ENCODE measurements at places on chromosomes 2 and 18. TPM values are rescaled to one million over a fixed set of nuclear protein-coding genes. Genes with fewer than 3 reads are reported as not detected.

The C18orf54 gene
- total RNA-seq: 10.6 TPM

- no peaks in the 10 kb centered on the region for H3K27me3 ChIP-seq
- H3K27ac ChIP-seq: no peak overlapping the region
- H3K4me1 ChIP-seq: no peaks in the 10 kb centered on the region
- no peak overlapping the region for H3K4me3 ChIP-seq
Measured at GRCh38 chr2:47321006-47321405, 82.0 kb upstream of the MSH2 start.

The NEMP2 gene
- total RNA-seq: 17.5 TPM

The RNF125 gene
- 42.8 TPM for total RNA-seq

The ERICH2 gene
- total RNA-seq: not detected

The LCT gene
- 0.48 TPM for total RNA-seq

- no peak overlapping the region for H3K27ac ChIP-seq
- DNase-seq: no peak
- H3K4me3 ChIP-seq: no peak overlapping the region
- H3K27me3 ChIP-seq: no peaks in the 10 kb centered on the region
- H3K4me1 ChIP-seq: no peaks in the 10 kb centered on the region
Measured at GRCh38 chr2:202122980-202123720, 50.1 kb downstream of the KIAA2012 start.

DNA sequence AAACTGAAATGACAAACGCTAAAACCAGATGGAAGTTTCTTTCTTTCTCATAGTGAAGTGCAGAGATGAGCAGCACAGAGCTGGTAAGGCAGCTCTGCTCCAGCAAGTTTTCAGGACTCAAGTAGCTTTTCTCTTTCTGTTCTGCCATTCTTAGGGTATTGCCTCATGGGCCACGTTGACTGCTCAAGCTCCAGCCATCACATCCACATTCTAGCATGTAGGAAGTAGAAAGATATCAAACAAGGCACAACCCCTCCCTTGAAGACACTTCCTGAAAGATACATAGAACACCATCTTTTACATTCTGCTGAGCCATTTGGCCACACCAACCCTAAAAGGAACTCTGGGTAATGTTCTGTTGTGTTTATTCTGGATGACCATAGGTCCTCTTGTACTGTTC is 48.5 kb upstream of the GLI2 start:
- no peaks in the 10 kb centered on the region for H3K27me3 ChIP-seq
- H3K36me3 ChIP-seq: no peaks in the 10 kb centered on the region
- H3K4me3 ChIP-seq: no peak overlapping the region
- no peak for DNase-seq
- H3K27ac ChIP-seq: no peak overlapping the region

- no peak overlapping the region for H3K27ac ChIP-seq
- no peak for DNase-seq
Measured at GRCh38 chr2:20823917-20824316, 1.0 kb upstream of the LDAH start.

The NOSTRIN gene
- not detected for total RNA-seq

DNA sequence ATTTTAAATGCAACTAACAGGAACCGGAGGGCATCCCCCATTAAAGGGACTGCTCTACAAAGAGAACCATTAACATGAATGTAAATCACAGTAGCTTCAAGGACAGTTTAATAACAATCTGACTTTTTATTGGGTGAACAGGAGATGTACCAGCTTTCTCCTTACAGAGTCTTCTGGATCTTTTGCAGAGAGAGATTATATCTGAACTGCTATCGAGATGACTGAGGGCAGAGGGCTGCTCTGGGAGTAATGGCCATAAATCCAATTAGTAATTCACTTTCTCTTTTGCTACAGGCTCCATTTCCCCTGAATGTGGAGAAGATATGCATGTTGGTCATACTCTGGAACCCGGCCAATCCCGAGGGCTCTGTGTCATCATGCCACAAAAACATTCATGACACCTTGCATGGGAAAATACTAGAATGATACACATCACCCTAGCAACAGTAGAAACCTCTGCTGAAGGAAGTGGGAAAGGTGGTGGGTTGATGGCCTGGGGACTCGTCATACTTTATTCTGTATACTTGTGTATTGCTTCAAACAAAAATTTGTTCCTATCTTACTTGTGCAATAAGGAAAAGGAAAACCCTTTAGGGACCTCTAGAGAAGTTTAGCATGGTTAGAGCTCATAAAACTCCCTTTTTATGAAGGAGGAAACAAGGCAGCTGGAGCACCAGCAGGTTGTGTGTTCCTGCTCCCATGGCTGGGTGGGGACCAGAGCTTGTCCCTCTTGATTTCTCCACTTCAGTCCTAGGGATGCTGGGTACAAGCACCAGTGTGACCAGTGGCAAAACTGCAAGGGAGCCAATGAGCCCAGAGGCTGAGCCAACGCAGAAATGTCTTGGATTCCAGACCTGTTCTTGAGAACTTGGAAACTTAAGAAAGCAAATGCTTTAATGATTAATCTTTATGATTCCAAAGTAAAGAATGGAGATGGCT is 26.0 kb downstream of the CTAGE1 start:
- H3K27me3 ChIP-seq: no peaks in the 10 kb centered on the region
- peaks cover 16% of the 10 kb centered on the region for H3K4me1 ChIP-seq
- H3K36me3 ChIP-seq: no peaks in the 10 kb centered on the region
- H3K27ac ChIP-seq: no peak overlapping the region
- no peak overlapping the region for H3K4me3 ChIP-seq
- DNase-seq: peak; percentile 45

DNA sequence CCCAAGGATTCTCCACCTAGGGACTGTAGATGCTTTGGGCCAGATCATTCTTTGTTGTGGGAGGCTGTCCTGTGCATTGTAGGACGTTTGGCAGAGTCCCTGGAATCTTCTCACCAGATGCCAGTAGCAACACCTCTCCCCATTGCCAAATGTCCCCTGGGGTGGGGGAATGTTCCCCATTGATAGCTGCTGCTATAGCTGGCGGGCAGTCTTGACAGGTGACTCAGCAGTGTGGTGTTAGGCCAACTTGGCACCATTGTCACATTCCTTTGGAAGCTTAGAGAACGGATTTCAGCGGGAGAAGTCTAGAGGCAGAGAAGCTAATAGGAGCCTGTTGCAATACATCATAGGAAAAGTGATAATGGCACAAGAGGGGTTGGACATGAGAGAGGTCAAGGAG is 495.7 kb upstream of the SMIM21 start:
- H3K27me3 ChIP-seq: no peaks in the 10 kb centered on the region
- no peaks in the 10 kb centered on the region for H3K4me1 ChIP-seq
- no peak overlapping the region for H3K27ac ChIP-seq
- H3K36me3 ChIP-seq: no peaks in the 10 kb centered on the region
- no peak for DNase-seq
- H3K4me3 ChIP-seq: no peak overlapping the region

DNA sequence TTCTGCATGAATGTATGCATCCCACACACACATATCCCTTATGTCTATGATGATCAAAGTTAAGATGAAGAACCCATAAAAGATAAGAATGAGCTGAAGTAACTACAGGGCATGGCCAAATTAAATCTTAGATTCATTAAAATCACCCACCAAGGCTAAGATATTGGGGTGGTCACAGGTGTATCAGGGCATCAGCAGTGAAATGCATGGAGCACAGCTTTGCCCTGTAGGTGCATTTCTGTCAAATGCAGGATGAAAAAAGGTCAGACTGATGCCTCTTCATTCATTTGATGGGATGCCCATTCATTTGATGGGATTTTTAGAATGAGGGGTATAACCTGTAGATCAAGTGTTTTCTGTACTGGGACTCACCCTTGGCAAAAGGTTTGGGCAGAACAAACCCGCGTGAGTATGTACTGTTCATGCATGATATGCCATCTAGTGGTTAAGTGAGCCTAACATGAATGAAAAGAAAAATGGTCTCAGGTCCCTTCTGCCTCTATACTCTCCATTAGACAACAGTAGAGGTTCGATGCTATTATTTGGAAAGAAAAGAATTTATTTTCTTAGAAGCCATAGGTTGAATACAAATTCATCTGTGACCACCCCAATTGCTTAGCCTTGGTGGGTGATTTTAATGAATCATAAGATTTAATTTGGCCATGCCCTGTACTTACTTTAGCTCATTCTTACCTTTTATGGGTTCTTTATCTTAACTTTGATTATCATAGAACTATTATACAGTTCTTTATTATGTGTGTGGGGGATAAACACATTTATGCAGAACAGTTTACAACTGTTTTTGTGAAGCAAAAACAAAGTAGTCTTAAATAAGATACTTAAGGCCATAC is 43.2 kb upstream of the NOSTRIN start:
- no peak overlapping the region for H3K27ac ChIP-seq
- no peaks in the 10 kb centered on the region for H3K36me3 ChIP-seq
- peaks cover 45% of the 10 kb centered on the region for H3K4me1 ChIP-seq

The SLC19A3 gene
- not detected for total RNA-seq

The CENPO gene
- 51.7 TPM for total RNA-seq

DNA sequence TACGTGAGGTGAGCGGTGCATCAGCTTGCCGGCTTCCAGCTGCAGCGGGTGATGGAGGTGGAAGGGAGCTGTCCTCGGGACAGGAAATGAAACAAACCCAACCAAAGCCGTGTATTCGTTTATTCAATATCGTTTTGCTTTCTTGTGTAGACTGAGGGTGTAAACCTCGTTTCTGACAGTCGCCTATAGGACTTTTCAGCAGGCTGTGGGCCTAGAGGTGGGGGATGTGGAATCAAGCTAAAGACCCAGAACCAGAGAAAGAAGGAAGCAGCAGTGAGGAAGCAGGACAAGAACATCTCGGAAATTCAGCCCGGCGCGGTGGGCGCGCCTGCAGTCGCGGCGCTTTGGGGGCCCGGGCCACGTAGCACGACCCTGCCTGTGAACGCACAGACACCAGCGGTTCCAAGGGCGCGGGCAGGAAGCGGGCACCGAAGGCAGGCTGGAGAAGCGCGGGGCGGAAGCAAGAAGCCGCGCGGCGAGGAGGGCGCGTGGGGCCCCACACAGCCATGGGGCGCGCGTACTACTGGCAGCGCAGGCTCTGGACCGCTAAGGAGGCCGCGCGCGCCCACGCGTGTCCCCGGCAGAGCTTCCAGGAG is 755 bp upstream of the ATP9B start:
- no peaks in the 10 kb centered on the region for H3K36me3 ChIP-seq
- H3K27ac ChIP-seq: peak overlapping the region; percentile 91
- H3K4me3 ChIP-seq: peak overlapping the region; percentile 66
- H3K27me3 ChIP-seq: no peaks in the 10 kb centered on the region
- peaks cover 25% of the 10 kb centered on the region for H3K4me1 ChIP-seq
- no peak for DNase-seq

- no peaks in the 10 kb centered on the region for H3K4me1 ChIP-seq
- H3K4me3 ChIP-seq: no peak overlapping the region
- no peak overlapping the region for H3K27ac ChIP-seq
Measured at GRCh38 chr2:25387876-25388449, 46.2 kb upstream of the DNMT3A start.

Data from CD8-positive, alpha-beta memory T cell (primary cell).